Regular cardiac myocyte (primary cell): ENCODE measurements at places on chromosomes 1 and 21. TPM values are rescaled to one million over a fixed set of nuclear protein-coding genes. Genes with fewer than 3 reads are reported as not detected.

The ANGPTL1 gene
- 4.6 and 23.1 TPM in 2 replicates for total RNA-seq

The SH2D1B gene
- total RNA-seq = not detected in 2 replicates

The MMEL1 gene
- total RNA-seq = under 0.01 TPM in 1 of 2 replicates, not detected in the other

The FAM78B gene
- under 0.01 and 0.28 TPM in 2 replicates for total RNA-seq

The CXADR gene
- total RNA-seq = 0.58 and 1.7 TPM in 2 replicates

The IGSF3 gene
- 0.38 and 0.85 TPM in 2 replicates for total RNA-seq

The LEPR gene
- 10.0 and 37.2 TPM in 2 replicates for total RNA-seq

The GRIK3 gene
- total RNA-seq = not detected in 2 replicates

The DTL gene
- 3.7 and 31.8 TPM in 2 replicates for total RNA-seq

The CNN3 gene
- 349 and 490 TPM in 2 replicates for total RNA-seq

The MROH9 gene
- total RNA-seq = 0.38 and 0.85 TPM in 2 replicates

The NHLH1 gene
- under 0.01 TPM in 1 of 2 replicates, not detected in the other for total RNA-seq

The OR2G6 gene
- not detected in 2 replicates for total RNA-seq

The GBP3 gene
- total RNA-seq = 24.2 and 63.6 TPM in 2 replicates

The CLDN14 gene
- 0.85 TPM in 1 of 2 replicates, not detected in the other for total RNA-seq

The MIXL1 gene
- not detected in 2 replicates for total RNA-seq

The MTARC1 gene
- total RNA-seq = 1.2 and 4.8 TPM in 2 replicates

The CDC20 gene
- 6.8 and 161 TPM in 2 replicates for total RNA-seq

The BRDT gene
- total RNA-seq = not detected in 2 replicates

The ARMH1 gene
- under 0.01 and 0.28 TPM in 2 replicates for total RNA-seq

The DENND2C gene
- total RNA-seq = 1.5 and 3.7 TPM in 2 replicates

The ZYG11B gene
- total RNA-seq = 36.8 and 51.6 TPM in 2 replicates

The OLIG2 gene
- total RNA-seq = not detected in 2 replicates

The DNAJC28 gene
- 1.7 and 2.0 TPM in 2 replicates for total RNA-seq
